ENCODE measurements at places on chromosomes 3 and 15. TPM values are rescaled to one million over a fixed set of nuclear protein-coding genes. Genes with fewer than 3 reads are reported as not detected.

Gene GMNC
- total RNA-seq: not detected

Gene ESYT3
- 0.07 TPM for total RNA-seq

Gene P2RY13
- total RNA-seq: not detected

Gene NKIRAS1
- 9.2 TPM for total RNA-seq

Gene LAMB2
- 254 TPM for total RNA-seq

Gene CLSTN2
- total RNA-seq: 0.07 TPM

Gene LIPC
- total RNA-seq: 0.07 TPM

Gene ISL2
- total RNA-seq: 0.13 TPM

Gene SLC9A9
- 5.6 TPM for total RNA-seq

Gene TMEM44
- total RNA-seq: 52.1 TPM

Gene PCSK6
- total RNA-seq: 0.07 TPM

Gene PLSCR4
- 129 TPM for total RNA-seq

Gene ILDR1
- total RNA-seq: not detected

Gene AMOTL2
- 104 TPM for total RNA-seq

Gene REC114
- not detected for total RNA-seq

Gene ANKRD34C
- not detected for total RNA-seq

Gene FOXB1
- not detected for total RNA-seq

Gene COL6A5
- not detected for total RNA-seq

Gene ZCWPW2
- total RNA-seq: 0.13 TPM

Gene CCDC174
- 15.7 TPM for total RNA-seq

Gene ADGRG7
- not detected for total RNA-seq

Gene CD276
- total RNA-seq: 60.9 TPM

Gene PIGBOS1
- 10.0 TPM for total RNA-seq

Gene SNURF
- total RNA-seq: 13.3 TPM

Gene C15orf62
- total RNA-seq: 0.40 TPM

Gene LIPH
- 0.07 TPM for total RNA-seq

Gene FEZF2
- not detected for total RNA-seq

Gene CPNE4
- total RNA-seq: not detected

Gene PLD1
- 173 TPM for total RNA-seq

Gene GOLGA6B
- total RNA-seq: not detected

Gene TMED3
- 111 TPM for total RNA-seq

Gene C3orf80
- total RNA-seq: not detected

All from thoracic aorta endothelial cell (primary cell).